D341Med (cell line): ENCODE measurements at places on chromosomes 5 and 9.

- DNase-seq = no peak
These were observed 94.5 kb upstream of the EFNA5 start for GRCh38 chr5:107764976-107765804.

- no peak for DNase-seq
These were observed 264.5 kb upstream of the PRR16 start for GRCh38 chr5:120199559-120199958.

DNA sequence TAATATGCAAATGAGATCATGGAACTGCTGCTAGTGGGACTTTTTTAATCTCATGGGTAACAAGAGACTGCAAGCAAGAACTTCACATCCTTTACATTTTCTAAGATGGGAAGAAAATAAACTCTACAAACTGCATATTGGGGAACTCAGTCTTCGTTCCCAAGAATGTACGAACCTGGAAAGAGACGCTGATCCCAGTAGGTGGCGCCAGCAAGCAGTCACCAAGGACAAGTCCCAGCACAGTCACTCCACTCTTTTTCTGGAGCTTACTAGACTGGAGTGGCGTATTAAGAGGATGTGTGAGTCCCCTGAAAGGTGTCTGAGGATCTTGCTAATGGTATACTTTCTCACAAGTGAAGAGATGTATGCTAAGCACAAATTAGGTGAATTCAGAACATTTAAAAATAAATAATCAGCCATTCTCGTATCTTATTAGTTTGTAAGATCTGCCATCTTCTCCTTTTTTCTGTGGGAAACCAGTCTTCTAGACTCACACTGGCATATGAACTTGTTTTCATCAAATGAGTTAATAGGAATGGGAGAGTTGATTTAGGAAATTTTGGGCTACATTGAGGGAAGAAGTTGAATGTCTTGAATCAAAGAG lies 16.0 kb upstream of the PUM3 start:
- DNase-seq = peak; percentile 72

DNA sequence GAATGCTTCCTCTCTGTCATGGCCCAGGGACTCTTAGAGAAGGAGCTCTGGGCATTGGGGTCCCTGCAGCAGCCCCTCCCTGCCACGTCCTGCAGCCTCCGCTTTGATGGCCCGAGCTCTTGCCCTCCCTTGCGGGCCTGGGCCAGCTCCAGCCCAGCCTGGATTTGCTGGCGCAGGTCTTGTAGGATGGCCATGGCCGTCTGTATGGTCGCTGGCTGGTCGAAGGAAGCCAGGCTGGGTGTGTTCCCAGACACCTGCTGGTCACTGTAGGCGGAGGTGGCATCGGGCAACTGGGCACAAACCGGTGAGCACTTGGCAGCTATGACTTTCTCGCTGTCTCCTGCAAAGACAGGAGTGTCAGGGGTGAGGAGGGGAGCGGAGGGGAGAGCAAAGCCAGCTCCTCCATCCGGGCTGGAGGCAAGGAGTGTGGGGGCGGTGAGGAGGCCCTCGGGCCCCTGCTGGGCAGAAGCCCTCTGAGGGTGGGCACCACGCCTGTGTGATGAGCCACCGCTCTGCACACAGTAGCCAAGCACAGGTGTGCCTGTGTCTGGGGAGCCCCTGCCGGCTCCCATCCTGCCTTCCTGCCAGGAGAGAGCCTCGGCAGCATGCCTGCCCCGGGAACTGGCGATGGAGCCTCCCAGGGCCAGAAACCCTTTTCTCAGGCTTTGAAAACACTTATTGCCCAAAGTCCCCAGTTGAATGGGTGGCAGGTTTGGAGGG lies 12.4 kb downstream of the CCDC187 start:
- no peak for DNase-seq

GRCh38 chr9:91546574-91546973 lies 122.9 kb upstream of the NFIL3 start:
- DNase-seq = no peak

GRCh38 chr5:124373883-124374282 lies 372.6 kb downstream of the ZNF608 start:
- DNase-seq = no peak

GRCh38 chr5:124079062-124079461 lies 567.1 kb downstream of the CSNK1G3 start:
- no peak for DNase-seq

DNA sequence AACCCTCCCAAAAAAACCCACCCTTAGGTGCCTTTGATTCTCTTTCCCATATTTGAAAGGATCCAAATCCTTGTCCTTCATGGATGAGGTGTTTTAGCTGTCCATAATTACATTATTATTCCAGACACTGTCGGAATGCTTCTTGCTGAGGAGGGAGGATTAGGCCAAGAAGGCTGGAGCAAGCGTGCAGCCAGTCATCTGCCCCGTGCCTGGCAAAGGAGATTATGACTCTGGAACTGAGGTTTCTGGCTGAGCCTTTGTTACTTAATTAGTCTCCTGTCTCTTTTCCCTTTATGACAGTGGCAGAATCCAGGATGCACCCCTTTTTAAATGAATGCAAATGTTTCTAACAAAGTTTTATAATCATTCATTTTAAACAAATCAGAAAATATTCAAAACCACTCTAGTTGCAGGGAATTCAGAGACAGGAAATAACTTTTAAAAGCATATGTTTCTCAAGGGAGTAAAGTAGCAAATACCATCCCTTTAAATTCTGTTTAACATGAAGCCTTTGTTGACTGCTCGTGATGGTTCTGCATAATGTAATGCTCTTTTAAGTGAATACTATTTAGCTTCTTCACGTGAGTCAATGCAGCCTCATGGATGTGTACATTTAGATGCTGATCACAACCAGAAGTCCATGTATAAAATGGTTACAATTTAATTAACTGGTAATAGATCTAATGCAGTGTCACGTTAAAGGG lies 69.8 kb downstream of the GALNT10 start:
- DNase-seq = peak; percentile 78

DNA sequence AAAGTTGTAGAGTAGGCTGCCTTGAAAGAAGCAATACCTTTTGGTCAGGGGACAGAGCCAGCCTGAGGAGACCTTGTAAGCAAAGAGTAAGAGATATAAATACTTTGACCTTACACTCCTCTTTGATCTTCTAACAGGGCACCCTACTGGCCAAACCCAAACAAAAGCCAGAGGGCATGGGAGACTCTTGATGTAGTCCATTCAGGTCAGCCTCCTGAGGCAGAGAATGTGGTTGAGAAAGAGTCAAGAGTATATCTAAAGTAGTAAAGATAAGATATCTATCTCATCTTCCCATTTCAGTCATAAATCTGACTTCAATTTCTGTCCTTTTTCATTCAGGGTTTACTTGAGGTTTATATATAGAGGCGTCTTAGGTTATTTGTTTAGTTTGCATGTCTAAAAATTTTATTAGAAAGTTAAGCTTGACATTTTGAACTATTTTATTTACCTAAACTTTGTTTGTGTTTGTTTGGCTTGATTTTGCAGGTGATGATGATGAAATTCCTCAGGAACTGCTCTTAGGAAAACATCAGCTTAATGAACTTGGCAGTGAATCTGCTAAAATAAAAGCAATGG lies 125.7 kb downstream of the NIPBL start:
- DNase-seq = no peak

GRCh38 chr5:134477462-134478245 lies 47.8 kb upstream of the JADE2 start:
- DNase-seq = no peak

DNA sequence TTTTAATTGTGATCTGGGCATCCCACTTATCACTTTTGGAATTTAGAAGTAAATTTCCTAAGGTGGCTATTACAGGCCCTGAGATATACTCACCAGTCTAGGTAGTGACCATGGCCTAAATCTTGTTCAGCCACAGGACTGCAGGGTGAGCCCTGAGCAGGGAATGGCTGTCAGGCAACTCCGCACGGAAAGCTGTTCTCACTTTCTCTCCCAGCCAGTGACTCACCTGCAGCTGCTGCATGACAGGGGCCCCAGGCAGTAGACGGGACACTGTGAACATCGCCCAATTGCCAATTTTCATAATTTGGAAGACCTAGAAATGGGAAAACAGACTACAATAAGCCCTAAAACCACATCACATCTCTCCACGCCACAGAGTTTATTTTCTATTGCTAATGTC lies 69.6 kb upstream of the TAF1L start:
- no peak for DNase-seq
